ENCODE measurements at places on chromosomes 11 and 22.
A peak's percentile ranks its signal among the peaks of the same experiment; 100 is the strongest.

DNA sequence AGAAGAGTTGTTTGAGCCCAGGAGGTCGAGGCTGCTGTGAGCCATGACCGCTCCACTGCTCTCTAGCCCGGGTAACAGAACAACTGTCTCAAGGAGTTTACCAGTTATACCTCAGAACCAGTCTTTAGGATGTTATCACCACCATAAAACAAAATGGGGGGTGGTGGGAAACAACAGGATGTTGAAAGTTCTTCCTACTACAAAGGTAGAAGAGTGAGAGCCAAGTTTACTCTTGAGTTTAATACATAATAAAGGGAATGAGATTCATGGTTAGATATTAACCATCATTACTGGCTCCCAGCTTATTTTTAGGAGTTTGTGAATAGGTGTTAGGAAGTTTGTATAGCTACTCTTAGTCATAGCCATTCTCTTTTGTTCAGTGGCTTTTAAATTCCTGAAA, 78.8 kb upstream of the HORMAD2 start:
- DNase-seq = no peak

GRCh38 chr22:46355369-46355995, 20.0 kb downstream of the TRMU start:
- DNase-seq = no peak

DNA sequence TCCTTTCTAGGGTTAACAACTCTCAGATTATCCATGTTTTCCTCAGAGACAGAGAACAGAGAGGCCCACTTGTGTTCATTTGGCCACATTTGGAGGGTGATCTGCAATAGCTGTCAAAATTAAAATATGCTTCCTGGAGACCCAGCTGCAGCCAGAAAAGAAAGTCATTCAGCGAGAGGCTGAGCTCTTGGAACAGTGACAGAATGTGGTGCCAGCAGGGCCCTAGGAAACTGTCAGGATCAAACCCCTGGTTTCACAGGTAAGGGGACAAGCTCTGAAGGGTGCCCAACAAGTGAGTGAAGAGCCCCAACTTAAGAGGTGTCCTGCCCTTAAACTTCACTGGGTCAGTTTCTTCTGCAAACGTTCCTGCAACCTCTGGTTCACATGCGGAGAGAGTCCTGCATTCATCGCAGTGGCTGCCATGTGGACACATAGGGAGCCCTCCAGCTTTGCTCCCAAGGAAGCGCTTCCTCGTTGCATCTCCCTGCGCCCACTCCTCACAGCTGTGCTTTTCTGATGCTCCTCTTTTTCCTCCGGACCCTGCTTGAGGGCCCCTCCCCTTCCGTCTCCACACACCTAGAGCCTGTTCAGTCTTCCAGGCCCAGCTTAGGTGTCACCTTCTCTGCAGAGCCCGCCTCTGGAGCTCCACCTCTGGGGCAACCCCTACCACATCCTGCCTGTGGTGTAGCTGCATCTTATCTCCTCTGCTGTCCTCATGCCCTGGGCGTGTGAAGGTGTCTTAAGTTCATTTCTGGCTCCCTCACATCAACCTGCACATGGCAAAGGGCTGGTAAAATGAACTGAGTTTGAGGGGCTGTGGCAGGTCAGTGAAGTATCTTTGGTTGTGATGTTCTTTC, 3.9 kb downstream of the UCP3 start:
- peak; percentile 92 for DNase-seq

DNA sequence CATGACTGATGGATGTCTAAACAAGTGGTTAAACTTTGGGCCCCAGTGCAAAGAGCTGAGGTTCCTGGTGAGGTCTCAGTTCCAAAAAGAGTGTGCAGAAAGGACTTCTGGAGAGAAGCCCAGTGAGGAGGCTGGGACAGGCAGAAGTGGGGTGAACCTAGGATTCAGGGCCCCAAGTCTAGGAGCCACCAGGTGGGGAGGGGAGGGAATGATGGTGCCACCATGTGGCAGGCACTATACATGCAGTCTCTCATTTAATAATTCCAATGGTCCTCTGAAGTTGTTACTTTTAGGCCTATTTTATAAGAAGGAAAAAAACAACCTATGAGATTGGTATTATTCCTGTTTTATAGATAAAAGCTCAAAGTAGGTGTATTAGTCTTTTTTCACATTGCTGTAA, 102.0 kb downstream of the INSC start:
- DNase-seq = no peak

- DNase-seq = no peak
These were observed 1.8 kb upstream of the CHADL start for GRCh38 chr22:41242396-41243117.

GRCh38 chr22:47221840-47222615, 459.6 kb downstream of the TBC1D22A start:
- DNase-seq = no peak

DNA sequence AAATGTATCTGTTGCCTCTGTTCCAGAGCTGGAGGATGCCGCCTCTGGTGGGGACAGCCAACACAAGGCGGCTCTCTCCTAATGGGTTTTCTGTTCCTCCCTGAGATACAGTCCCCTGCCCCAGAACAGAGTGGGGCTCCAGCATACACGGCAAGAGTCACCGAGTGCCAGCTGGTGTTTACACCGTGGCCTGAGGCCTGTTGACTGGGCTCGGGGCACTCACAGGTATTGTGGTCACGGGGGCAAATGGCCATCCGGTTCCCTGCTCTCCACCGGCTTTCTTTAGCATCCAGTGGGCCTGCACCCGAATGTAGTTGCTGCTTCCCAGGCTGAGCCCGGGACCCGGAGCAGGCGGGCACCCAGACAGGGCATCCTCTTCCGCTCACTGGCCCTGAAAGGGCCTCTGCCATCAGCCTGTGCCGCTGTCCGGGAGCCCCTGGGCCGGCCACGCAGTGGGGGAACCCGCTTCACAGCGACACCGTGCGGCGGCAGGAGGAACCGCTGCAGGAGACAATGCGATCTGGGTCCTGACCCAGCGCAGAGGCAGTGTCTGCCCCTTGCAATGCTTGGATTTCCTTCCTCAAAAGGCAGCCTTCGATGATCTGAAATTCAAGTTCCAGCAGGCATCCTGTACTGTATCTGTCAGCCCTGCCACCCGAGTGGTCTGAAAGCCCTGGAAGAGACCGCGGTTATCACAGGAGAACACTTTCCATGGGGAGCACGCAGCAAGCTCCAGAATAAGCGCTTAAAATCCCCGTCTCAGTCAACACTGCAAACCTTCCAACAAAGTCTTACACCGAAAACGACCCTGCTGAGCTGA, 859 bp upstream of the KRTAP5-5 start:
- DNase-seq = peak; percentile 37

- no peak for DNase-seq
These were observed 324.7 kb downstream of the ETS1 start for GRCh38 chr11:128262463-128263345.

DNA sequence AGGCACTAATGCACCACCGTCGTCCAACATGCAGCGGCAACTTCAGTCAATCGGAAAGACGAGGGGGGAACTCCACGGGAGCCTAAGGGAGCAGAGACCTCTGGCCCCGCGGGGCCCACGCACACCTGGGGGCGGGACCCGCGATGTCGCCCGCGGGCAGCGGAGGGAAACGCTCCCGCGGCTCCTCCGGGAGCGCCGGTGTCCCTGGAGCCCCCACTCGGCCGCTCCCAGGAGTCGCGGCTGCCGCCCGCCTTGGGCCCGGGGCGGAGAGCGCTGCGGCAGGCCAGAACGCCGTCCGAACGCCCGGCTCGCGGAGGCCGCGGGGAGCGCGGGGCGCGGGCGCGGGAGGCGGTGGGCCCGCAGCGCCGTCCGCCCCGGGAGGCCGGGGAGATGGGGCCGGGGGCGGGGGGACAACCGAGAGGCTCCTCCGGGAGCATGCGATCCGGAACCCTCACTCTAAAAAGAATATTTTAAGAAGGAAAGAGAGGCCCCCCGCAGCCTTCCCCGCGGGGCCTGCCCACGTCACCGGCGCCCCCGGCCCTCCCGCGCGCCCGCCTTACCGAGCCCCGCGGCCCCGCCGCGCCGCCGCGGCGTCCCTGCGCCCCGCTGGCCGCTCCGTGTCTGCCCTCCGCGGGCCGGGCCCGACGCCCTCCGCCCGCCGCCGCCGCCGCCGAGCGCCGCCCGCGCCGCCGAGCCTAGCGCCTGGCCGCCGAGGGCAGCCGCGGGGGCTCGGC, 86.6 kb upstream of the ARHGAP32 start:
- DNase-seq = no peak

Measured in T-helper 1 cell (primary cell).